ENCODE measurements at places on chromosomes 5 and 9. TPM values are rescaled to one million over a fixed set of nuclear protein-coding genes. Genes with fewer than 3 reads are reported as not detected.

The CXCL14 gene
- not detected for total RNA-seq

The SCGB3A2 gene
- total RNA-seq, result not detected

The ADGRD2 gene
- not detected for total RNA-seq

- DNase-seq, result peak; percentile 83
Measured at GRCh38 chr9:100714372-100715099, 136.7 kb downstream of the CAVIN4 start.

- DNase-seq, result no peak
Measured at GRCh38 chr9:116442528-116442927, 244.6 kb upstream of the TRIM32 start.

DNA sequence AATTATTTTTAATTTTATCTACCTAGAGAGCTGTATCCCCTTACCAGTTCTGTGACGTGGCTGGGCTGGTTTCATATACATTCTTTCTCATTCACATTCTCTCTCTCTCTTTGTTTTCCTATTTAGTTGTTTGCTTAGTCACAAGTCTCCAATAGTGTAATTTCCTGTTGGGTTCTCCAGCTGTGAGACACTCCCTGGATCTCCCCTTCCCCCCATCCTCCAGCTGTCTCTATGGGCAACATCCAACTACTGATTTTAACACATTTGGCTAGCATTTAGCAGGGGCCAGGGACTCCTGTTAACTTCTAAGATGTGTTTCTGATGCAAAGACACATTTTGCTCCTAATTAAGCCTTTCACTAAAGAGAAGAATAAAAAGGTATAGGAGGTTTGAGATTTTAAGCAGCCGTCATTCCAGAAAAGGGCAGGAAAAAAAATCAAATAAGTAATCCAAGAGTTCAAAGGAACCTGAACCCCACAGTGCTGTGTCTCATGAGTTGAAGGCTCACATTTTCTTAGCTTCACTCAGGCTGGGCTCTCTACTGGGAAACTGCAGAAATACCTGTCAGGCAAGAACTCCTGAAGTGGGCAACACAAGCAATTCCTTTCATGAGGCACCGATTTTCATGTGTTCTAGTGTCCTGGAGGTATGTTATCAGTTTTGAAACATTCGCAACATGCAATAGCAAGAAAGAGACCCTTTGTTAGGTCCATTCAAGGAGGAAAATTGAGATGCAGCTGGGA is 198.7 kb upstream of the C9orf72 start:
- no peak for DNase-seq

The PCDHB13 gene
- total RNA-seq, result 0.69 TPM

GRCh38 chr5:9820691-9821449 is 190.7 kb upstream of the TAS2R1 start:
- DNase-seq, result no peak

DNA sequence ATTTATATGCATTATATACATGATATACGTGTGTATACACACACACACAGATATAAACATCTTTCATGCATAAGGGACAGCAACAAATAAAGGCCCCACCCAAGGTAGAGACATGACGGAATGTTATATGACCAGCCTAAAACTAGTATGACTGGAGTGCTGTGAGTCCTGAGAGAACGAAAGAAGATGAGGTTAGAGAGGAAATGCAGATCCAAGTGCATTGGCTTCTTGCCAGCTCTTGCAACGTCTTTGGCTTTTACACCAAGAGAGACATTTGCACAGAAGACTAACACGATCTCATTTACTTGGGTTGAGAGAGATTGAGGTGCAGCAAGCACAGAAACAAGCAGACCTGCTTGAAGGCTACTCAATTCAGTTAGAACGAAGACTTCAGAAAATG is 23.0 kb downstream of the CDH10 start:
- peak; percentile 46 for DNase-seq

GRCh38 chr9:130302785-130303612 is 37.4 kb downstream of the HMCN2 start:
- no peak for DNase-seq

GRCh38 chr9:1837453-1838084 is 177.6 kb upstream of the SMARCA2 start:
- peak; percentile 70 for DNase-seq

Measured in Karpas-422 (cell line).